ENCODE measurements at places on chromosomes 5 and 9.

GRCh38 chr5:176413709-176414191, 2.6 kb downstream of the CLTB start:
- DNase-seq, result no peak

- DNase-seq, result no peak
Observed at GRCh38 chr5:8060235-8060952, 191.4 kb downstream of the MTRR start.

GRCh38 chr5:116703941-116704340, 129.3 kb upstream of the SEMA6A start:
- no peak for DNase-seq

DNA sequence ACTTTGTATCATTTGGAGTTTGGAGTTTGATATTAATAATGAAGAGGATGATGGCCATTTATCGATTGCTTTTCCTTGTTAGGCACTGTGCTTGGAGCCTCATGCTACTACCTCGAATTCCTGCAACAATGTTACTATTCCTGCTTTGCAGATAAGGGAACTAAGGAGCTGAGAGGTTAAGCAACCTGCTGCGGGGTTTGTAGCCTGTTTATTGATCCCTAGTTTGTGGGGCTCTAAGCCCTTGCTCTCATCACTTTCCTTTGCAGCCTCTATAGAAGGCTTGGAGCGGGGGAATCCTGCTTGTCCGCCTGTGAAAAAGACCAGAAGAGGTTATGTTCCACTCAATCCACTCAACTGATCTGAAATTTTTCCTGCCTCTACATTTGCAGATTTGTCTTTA, 15.8 kb downstream of the ARHGEF28 start:
- DNase-seq, result no peak

DNA sequence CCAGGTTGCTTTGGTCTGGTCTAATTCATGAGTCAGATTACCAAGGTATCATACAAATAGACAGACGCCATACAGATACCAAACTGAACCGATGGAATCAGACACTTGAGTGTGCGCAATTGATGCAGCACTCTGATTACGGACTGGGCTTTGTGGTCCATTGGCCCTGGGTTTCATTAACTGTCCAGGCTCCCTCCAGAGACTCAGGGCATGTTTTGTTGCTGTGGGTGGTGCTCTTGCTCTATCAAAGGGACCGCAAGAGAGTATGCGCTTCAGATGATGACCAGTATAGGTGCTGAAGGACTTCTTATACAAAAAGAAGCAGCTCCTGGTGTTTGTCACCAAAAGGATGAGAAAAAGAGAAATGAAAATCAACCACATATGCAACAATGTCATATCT, 36.9 kb upstream of the ANKRD55 start:
- DNase-seq, result no peak

- no peak for DNase-seq
Observed at GRCh38 chr5:74595143-74595925, 45.2 kb downstream of the ENC1 start.

GRCh38 chr5:154264549-154265196, 74.1 kb downstream of the GALNT10 start:
- no peak for DNase-seq

GRCh38 chr5:179852993-179853547, 5.5 kb downstream of the MRNIP start:
- DNase-seq, result no peak

- no peak for DNase-seq
Observed at GRCh38 chr5:16612007-16612406, 4.8 kb downstream of the RETREG1 start.

- peak; percentile 28 for DNase-seq
Observed at GRCh38 chr9:129773262-129774048, 20.6 kb upstream of the PTGES start.

DNA sequence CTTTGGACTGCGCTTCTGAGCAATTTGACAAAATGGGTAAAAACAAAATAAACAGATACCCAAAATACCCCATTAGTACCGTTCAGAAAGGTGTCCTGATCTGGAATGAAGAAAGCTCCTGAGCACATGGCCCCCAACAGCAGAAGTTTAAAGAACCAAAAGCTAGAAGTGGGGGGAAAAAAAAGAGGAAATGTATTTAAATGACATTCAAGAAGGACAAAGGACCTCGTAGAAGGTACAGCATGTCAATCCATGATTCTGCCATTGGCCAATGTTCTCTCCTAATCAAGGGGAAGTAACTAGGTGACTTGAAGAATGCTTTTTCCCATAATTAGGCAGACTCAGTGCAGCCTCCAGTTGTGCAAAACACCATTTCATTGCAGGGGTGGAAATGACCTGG, 78.6 kb downstream of the SERINC5 start:
- no peak for DNase-seq

DNA sequence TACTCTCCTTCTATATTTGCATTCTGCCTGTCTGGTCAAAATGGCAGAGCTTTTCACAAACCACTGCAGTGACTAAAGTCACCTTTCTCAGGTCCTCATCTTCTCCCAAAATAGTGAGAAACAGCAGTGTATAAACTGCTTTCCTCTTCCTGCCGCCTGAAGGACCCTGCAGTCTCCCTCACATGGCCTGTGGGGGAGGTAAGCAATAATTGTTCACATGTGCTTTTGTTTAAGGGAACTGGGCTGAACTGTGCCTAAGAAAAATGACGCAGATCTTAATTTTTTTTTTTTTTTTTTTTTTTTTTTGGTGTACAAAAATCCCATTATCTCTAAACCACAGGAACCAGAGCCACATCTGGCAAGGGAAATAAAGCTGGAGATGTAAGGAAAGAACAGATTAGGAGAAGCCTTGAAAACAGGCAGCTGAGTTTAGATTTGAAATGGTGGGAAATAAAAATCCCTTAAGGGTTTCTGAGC, 131.7 kb upstream of the VLDLR start:
- no peak for DNase-seq

DNA sequence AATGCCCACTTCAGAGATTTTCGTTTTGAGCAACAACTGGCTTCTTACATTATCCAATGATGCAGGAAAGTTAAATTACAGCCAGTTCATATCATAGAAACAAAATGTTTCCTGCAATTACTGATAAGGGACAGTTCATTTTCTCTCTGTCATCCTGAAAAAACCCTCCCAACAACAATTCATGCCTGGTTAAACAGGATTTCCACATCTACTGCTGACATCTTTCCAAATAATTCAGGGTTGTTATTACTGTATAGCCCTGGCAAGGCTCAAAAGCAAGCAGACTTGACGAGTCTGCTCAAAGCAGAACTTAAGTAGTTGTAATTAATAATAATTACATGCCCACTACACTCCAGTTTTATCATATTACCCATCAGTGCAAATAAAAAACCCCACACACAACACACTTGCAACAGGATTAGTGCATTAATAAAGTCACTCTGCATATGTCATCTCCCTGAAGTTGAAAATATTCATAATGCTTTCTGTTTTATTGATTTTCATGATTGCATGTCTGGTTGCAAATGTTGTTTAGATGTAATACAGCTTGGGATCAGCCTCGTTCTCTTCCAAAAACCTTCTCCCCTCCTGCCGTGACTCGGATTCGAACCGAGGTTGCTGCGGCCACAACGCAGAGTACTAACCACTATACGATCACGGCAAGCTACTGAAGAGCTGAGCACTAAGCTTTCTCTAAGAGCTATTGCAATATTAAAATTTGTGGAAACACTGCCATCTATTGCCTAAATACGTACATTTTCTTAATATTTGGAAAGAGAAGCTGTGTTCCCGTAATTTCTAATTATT, 119.6 kb upstream of the NFIB start:
- DNase-seq, result no peak

DNA sequence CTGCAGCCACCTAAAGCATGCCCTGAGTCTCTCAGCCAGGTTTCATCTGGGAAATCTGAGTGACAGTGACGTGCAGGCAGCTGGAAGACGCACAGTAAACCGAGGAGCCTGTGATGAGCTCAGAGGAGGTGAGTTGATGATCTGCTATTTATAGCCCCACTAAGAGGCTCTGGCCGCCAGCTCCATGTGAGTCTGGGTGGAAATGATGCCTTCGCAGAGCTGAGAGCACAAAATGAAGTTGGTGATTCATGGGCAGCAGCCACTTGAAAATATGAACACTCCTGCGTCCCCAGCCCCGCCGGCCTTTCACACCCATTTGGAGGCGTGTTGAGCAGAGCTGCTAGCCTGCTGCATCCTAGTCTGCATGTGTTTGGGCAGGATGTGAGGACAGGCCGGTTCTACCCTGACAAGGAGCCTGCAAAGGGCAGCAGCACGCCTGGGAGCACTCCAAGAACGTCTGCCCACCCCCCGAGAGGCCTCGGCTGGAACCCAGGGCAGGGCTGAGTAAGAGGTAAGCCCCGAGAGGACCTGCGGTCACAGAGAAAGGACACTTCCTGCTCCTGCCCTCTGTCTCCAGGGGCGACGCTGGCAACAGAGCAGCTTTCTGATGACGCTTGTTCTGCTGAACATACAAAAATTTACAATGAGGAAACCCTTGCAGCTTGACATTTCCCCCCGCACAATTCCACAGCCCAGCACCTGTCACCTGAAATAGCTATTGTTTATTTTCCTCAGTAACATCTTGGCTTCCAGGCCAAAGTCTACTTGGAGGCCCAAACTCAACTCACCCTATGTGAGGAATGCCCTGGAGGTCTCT, 25.1 kb upstream of the CDKN2AIPNL start:
- peak; percentile 72 for DNase-seq

Data from CD4-positive, alpha-beta T cell treated with Interleukin-21 for 1 hour (primary cell).